ENCODE measurements at places on chromosomes 2 and 18.

DNA sequence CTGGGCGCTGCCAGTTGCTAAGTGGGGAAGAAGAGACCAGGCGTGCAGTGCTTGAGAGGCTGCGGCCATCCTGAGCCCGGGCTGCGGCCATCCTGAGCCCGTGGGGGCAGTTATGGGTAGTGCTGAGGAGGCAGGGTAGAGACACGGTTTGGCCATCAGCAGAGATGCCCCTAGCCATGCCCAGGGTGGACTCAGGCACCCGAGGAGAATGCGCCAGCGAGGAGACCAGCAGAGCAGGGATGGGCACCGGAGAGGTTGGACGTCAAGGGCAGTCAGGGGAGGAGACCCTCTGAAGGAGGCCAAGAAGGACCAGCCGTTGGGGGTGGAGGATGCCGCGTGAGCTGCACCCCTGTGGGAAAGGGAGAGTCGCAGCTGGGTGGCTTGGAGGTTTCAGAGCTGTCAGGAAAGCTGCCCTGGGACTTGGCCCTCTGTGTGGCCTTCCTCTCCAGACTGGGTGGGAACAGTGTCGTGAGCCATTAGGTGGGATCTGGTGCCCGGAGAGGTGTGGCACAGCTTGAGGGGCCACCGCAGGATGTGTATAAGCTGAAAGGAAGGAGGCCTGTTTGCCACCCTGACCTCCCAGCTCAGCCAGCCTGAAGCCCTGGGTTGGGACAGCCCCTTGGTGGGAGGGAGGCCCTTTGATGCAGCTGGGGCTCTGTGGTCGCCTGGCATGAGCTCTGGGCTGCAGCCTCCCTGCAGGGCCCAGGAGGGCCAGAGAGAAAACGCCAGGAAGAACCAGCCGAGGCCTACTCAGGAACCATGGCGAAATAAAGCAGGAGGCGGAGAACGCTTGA lies 56.0 kb downstream of the SH3BP4 start:
- no peak for DNase-seq

GRCh38 chr2:155315768-155316167 lies 617.3 kb downstream of the KCNJ3 start:
- no peak for DNase-seq

DNA sequence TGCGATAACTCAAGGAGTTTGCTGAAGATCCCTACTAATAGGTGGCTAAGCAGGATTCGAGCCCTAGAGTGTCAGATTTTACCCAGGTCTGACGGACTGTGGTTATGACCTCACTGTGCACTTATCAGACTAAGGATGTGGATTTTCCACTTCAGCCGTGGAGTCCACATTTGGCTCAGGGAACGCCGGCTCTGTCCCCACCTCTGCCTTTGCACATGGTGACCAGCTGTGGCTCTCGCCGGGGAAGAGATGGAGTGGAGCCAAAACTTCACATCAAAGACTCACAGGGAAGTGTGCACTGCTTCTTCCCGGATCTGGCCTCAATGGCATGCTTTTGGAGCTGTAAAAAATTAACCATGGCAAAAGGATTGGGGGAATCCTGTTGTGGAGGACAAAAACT lies 249.3 kb upstream of the APCDD1 start:
- no peak for DNase-seq

- DNase-seq = no peak
These were observed 225.9 kb upstream of the SPRED2 start for GRCh38 chr2:65658266-65658665.

DNA sequence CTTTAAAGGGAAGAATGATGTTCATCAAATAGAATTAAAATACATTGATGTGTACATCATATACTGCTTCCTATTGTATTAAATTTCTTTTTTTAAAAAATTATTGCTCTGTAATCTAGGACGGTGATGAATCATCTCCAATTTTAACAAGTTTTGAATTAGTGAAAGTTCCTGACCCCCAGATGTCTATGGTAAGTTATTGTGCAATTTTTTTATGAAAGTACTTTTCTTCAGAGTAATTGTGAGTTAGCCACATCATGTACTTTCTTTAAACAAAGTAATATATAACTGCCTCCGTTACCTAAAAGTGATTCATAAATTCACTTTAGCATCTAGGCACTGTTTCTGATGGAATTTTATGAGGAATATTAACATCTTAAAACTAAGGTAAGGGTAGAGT lies 38.1 kb downstream of the PIK3C3 start:
- DNase-seq = no peak

DNA sequence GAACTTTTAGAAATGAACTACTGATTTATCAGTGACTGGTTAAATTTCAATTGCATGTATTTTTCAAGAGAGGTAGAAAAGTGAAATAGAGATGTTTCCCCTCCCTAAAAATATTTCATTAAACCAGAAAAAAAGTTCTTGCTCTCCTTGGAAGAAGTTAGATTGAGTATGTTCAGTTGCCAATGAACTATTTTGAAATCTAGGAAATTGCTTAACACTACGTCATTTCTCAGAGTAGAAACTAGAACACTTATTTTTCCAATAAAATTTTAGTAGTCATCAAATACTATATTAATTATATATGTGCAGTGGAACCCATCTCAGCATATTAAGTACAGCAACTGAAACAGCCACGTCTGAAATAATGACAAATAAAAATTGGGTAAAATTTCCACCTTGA lies 51.8 kb upstream of the STAT1 start:
- no peak for DNase-seq

DNA sequence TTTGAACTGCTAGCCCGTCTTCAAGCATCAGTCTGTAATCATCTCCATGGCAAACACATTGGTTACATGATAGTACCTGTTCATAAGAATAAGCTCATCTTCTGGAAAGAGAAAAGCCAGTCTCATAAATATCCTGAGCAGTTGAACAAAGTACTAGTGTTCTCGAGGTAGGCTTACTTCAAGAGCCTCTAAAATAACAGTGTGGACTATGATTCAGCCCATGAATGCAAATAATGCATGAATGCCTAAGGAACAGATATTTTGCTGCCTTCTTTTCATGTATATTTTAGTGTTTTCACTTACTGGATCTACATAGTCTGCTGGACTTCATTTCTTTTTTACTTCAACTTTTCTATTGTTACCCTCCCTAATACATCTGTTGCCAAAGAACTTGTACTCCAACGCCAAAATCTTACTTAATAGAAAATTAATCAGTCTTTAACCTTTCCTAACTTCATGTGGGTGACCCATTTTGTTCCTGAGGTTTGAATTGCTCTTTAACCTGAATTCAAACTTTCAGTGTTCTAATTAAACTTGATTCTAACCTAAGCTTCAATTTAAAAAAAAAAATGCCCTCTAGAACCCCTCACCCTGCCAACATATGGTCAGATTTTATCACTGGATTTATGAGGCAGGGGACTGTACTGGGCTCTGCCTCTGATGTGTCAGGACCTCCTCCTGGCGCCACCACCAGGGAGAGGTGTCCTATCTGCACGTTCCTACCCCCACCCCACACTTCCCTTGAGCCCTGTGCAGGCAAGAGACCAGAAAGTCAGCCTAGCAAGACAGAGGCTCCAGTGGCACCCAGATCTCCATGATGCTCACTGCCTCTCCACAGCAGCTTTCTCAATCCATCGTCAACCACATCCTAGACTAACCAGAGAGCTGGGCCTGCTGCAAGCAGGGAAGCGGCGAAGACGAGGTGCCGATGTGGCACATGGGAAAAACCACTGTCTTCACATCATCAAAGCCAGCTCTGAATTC lies 264.7 kb upstream of the ID2 start:
- DNase-seq = peak; percentile 27

GRCh38 chr18:2351126-2351850 lies 220.0 kb downstream of the METTL4 start:
- DNase-seq = no peak

GRCh38 chr2:29113027-29113686 lies 2.1 kb upstream of the CLIP4 start:
- DNase-seq = no peak

GRCh38 chr2:189002079-189002478 lies 27.9 kb downstream of the COL3A1 start:
- DNase-seq = no peak

- DNase-seq = peak; percentile 31
These were observed 67.7 kb upstream of the L3MBTL4 start for GRCh38 chr18:6482198-6482977.

GRCh38 chr2:46390901-46391395 lies 88.4 kb upstream of the TMEM247 start:
- DNase-seq = no peak
